ENCODE measurements at places on chromosomes 4 and X.

DNA sequence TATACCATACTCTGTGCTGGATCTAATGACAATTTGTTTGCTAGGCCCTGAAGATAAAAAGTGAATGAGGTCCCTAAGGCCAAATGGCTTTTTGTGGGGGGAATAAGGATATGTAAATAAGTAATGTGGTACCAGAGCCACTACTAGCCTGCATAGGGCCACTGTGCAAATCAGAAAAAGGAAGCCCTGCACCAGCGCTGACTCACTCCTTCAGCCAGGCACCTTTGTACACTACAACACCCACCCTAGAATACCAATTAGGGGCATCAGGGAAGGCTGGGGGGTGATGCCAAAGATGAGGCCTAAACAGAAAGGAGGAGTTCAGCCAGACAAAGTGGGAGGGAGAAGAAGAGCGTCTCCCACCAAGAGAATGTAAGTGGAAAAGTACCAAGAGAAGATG is 122.2 kb downstream of the CAMK2D start:
- DNase-seq, result no peak

DNA sequence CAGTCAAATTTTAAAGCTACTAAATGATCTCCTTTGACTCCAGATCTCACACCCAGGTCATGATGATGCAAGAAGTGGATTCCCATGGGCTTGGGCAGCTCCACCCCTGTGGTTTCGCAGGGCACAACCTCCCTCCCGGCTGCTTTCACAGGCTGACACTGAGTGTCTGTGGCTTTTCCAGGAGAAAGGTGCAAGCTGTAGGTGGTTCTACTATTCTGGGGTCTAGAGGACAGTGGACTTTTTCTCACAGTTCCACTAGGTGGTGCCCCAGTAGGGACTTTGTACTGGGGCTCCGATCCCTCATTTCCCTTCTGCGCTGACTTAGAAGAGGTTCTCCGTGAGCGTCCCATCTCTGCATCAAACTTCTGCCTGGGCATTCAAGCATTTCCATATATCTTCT is 845.2 kb downstream of the PCDH18 start:
- DNase-seq, result peak; percentile 4

GRCh38 chrX:73818200-73819116 is 255.5 kb downstream of the CHIC1 start:
- no peak for DNase-seq

DNA sequence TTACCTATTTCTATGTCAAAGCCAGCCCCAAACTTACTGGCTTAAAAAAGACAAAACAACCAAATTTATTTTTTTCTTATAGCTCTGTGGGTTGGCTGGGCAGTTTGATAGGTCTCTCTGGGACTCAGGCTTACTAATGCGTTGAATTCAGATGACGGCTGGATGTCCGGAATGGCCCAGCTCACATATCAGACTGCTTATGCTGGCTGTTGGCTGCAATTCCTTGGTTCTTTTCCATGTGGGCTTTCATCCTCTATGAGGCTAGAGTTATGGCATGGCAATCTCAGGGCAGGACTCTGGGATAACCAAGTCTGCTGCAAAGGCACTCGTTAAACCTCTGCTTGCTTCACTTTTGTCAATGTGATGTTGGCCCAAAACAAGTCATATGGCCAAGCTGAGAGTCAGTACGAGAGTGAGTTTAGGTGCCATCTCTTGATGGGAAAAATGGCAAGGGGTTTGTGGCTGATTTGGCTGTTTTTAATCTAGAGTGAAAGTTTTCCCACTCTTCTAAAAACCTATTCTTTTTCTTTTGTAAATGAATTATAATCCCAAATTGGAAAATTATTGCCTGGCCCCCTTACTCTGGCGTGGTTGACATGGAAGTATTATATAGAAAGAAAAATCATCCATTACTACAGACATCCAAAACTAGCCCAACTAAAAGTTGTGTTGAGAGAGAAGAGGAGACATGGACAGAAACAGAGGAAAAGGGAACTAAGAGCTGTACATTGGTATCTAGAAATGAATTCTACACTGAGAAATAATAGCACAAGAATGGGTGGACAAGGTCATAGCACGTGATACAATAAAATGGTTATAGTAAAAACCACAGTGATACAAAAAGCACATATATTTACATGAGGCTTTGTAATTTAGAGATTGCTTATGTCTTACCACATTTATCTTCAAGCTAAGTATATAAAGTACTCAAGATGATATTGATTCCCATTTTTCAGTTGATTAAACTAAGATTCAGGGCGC is 6.6 kb downstream of the PRIMPOL start:
- DNase-seq, result no peak

GRCh38 chr4:115740806-115741205 is 627.4 kb upstream of the NDST4 start:
- no peak for DNase-seq

- DNase-seq, result no peak
Measured at GRCh38 chr4:3202836-3203820, 45.8 kb upstream of the MSANTD1 start.

DNA sequence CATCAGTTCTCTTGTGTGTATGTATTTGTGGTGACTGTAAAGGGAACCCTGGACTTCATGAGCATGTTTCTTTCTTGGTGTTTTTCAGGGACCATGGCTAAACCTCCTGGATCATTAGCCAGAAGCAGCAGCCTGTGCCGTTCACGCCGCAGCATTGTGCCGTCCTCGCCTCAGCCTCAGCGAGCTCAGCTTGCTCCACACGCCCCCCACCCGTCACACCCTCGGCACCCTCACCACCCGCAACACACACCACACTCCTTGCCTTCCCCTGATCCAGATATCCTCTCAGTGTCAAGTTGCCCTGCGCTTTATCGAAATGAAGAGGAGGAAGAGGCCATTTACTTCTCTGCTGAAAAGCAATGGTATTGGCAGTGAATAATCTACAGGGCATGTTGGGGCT is 157.0 kb downstream of the STIM2 start:
- no peak for DNase-seq

DNA sequence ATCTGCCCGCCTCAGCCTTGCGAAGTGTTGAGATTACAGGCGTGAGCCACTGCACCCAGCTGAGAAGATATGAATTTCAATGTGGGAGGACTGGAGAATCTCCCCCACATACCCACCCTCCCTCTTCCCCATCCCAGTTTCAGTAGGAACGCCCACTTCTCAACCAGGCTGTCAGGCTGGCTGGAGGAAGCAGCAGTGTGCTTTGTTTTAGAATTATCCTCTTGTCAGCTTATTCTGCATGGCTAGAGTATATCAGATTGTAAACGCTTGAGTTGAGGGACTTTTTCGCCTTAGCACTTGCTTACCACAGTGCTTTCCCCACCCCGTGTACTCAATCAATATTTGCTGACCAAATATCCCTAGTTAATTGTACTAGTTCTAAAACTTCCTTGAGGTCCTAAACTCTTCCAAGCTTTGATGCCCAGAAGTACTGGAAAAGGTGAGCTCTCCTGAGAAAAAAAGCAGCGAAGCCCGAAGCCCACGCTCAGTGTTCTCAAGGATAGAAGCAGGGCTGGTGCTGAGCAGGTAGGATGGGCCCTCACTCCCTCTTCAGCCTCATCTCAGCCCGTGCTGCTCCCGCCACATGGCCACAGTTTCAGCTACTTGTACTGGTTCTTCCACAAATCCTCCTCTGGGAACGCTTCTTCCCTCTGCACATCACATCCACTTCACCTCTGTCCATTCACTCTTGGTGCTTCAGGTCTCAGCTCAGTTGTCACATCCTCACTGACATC is 7.3 kb upstream of the ARHGAP10 start:
- no peak for DNase-seq

DNA sequence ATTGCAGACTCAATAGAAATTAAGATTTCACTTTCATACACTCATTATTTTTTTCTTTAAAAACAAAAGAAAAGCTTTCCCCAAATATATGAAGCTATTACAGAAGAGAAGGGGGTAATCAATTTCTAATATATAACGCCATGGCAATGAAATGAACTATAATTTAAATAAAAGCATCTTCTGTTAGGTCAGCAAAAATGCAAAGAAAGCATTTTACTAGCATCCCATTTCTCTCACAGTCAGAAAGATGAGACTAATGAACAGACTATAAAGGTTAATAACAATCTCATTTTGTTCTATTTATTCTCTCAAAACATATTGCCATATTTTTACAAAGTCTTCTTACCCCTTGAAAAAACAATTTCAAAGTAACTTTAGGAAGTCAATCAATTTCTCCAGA is 89.0 kb downstream of the TRIML1 start:
- no peak for DNase-seq

- no peak for DNase-seq
Measured at GRCh38 chr4:95533254-95533653, 15.5 kb downstream of the UNC5C start.

DNA sequence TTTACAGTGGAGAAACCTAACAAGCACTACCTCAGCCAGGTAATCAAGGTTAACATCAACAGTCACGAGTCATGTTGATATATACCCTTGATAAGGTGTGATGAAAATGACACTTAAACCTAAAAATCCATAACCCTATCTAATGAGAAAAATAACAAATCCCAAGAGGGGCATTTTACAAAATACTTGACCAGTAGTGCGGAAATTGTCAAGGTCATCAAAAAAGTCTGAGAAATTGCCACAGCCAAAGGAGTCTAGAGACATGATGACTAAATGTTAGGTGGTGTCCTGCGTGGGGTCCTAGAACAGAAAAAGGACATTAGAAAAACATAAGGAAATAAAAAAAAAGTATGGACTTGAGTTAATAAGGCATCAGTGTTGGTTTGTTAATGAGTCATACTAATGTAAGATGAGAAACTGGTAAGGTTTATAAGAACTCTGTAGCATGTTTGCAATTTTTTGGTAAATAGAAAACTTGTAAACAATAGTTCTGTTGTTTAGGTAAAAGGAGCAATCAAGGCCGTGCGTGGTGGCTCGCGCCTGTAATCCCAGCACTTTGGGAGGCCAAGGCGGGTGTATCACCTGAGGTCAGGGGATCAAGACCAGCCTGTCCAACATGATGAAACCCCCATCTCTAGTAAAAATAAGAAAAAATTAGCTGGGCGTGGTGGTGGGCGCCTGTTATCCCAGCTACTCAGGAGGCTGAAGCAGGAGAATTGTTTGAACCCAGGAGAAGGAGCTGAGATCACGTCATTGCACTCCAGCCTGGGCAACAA is 2.9 kb downstream of the RPL36A start:
- no peak for DNase-seq

DNA sequence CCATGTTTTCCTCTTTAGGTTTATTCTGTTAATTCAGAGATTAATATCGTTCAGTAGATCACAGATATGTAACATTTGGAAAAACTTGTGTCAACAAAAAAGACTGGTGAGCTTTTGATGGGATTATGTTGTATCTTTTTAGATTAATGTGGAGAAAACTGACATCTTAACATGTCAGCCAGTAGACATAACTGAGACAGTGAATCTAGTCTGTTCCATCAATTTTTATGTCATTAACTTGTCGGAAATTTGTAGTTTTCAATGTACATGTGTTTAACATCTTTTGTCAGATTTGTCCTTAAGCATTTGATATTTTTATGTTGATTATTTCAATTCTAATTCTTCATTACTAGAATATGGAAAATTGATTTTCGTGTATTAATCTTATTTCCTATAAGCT is 42.0 kb downstream of the APELA start:
- no peak for DNase-seq

DNA sequence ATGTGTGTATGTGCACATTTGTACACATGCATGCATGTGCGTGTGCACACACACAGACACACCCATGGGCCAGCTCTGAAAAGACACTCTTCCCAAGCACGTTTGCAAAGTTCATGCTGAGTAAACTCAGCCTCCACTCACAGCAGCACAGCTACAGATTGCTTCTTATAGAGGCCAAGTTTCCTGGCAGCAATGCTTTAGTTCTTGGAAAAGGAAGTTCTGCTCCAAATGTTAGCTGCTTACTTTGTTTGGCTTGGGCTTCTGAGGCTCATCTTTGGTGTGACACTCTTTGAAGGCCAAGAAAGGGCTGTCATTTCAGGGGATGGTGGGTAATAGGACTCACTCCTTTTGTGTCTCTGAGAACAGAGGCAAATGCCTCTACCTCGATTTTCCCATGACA is 6.6 kb downstream of the PLP1 start:
- no peak for DNase-seq

GRCh38 chr4:120977435-120977997 is 55.0 kb upstream of the PRDM5 start:
- peak; percentile 39 for DNase-seq

GRCh38 chr4:65437102-65437501 is 233.2 kb downstream of the EPHA5 start:
- no peak for DNase-seq

GRCh38 chr4:4395849-4396627 is 9.1 kb downstream of the NSG1 start:
- DNase-seq, result no peak

DNA sequence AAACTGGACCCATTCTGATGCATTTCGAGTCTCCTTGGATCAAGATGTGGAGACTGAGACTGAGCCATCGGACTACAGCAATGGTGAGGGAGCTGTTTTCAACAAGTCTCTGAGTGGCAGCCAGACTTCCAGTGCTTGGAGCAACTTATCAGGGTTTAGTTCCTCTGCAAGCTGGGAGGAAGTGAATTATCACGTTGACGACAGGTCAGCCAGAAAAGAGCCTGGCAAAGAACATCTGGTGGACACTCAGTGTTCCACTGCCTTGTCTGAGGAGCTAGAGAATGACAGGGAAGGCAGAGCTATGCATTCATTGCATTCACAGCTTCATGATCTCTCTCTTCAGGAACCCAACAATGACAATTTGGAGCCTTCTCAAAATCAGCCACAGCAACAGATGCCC is 84.8 kb downstream of the NEUROG2 start:
- DNase-seq, result no peak

GRCh38 chr4:75180217-75180616 is 247.3 kb downstream of the PARM1 start:
- DNase-seq, result no peak

DNA sequence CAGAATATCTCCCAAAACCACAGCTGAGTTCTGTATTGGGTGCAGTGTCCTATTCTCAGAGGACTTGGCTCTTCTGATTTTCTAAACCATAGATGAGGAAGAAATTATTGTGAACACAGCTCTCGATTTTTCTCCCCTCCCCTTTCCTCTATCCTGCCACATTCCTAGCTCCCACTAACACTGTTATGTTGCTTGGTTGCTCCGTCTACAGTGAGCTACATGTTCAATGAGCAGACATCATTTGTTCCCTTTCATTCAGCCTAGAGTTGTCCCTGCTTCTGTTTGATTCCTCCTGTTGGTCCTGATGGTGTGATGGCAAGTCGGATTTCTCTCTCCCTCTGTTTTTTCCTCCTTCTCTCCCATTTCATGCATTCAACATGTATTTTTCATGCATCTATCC is 65.9 kb downstream of the DIPK2B start:
- no peak for DNase-seq
